CD4-positive, alpha-beta T cell treated with Interleukin-6 at 100 ng/mL for 8 hours (primary cell): ENCODE measurements at places on chromosomes 1 and 21.
A peak's percentile ranks its signal among the peaks of the same experiment; 100 is the strongest.

GRCh38 chr1:32693455-32694174, 9.0 kb downstream of the SYNC start:
- DNase-seq, result no peak

DNA sequence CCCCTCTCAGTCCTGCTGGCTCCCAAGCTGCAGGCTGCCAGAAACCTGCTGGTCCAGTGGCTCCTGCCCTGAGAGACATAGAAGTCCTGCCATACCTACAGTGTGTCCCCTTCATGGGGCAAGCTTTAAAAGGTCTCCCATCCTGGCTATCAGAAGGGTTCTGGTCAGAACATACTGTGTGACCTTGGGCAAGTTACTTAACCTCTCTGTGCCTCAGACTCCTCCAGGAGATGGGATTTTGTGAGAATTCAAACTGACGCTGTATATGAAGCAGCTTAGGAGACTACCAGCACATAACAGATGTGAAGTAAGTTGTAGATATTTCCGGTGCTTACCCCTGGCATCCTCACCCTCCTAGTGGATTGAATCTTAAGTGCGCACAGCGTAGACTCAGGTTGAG, 8.7 kb upstream of the GJB5 start:
- DNase-seq, result no peak

GRCh38 chr1:167676916-167677848, 44.6 kb upstream of the MPZL1 start:
- DNase-seq, result no peak

GRCh38 chr1:118340928-118341910, 156.2 kb upstream of the SPAG17 start:
- no peak for DNase-seq

GRCh38 chr1:180156201-180156600, 1.5 kb downstream of the QSOX1 start:
- DNase-seq, result no peak

DNA sequence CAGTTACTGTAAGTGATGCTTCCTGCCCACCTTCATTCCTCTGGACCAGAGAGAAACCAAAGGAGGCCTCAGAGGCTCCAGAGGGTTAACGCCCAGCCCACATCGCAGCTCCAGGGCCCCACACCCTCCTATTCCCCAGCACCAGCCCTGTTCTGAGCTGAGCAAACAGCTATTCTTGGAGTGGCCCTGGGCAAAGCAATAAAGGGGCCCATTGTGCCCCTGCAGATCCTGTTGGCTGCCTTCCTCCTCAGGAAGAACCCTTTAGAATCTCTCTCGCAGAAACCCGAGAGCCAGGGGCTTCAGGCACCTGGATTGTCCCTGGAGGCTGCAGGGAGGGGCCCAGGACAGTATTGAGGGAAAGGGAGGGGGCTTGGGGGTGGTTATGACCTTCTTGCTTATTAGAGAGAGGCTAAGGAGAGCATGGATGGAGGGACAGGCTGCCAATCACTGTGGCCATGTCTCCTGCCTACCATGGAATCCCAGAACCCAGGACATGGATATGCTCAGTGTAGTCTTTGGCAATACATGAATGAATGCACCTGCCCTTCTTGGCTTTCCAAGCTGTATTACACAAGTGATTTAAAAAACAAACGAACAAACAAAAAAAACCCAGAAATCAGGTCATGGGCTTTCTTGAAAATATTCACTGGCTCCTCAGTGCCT, 9.2 kb downstream of the PADI2 start:
- no peak for DNase-seq

- DNase-seq, result no peak
These were observed 4.9 kb upstream of the COL6A2 start for GRCh38 chr21:46092811-46093667.

DNA sequence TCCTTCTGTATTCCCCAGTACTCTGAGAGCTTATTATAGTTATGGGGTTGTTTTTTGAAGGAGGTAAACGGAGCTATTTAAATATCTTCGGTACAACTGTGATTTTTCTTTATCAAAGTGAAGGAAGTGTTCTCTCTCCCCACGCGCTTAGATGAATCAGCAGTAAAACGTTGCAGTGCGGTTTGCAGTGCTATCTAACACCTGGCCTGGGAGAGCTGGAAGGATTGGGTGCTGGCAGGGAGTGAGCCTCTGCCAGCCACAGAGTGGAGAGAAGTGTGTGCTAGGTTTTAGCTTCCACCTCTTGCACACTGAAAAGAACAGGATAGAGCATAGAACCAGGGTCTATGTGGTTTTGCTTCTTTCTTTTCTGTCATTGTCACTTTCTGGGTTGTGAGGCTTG, 165.9 kb downstream of the SDCCAG8 start:
- DNase-seq, result peak; percentile 21

DNA sequence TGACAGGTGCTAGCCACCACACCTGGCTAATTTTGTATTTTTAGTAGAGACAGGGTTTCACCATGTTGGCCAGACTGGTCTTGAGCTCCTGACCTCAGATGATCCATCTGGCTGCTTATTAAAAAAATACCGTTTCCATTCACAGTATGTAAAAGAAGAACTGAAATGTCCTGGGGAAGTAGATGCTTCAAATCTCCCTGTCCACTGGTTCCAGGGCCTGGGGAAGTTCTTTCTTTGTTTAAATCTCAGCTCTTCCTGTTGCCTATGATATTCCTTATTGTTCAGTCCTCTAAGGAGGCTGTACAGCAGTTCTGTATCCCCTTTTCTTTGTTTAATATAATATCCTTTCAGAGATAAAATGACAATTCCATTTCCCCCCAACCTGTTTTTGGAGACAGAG, 47.4 kb downstream of the ZMYM1 start:
- DNase-seq, result no peak

DNA sequence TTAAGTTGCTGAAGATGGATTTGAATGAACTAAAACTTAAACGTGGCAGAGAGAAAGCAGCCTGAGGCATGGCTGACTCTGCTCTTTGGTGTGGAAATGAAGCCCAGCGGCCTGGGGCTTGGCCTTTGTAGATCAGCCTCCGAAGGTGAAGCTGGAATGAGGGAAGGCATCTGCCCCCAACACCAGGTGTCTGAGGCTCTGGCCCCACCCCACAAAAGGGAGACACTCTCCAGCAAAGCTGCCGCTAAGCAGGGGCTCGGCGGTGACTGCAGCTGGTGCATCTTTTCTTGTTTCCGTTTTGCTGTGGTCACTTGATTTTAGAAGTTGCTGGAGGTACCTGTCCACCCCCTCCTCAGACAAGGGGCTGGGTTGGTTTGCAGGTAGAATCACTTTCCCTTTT, 38.2 kb upstream of the NID1 start:
- no peak for DNase-seq

DNA sequence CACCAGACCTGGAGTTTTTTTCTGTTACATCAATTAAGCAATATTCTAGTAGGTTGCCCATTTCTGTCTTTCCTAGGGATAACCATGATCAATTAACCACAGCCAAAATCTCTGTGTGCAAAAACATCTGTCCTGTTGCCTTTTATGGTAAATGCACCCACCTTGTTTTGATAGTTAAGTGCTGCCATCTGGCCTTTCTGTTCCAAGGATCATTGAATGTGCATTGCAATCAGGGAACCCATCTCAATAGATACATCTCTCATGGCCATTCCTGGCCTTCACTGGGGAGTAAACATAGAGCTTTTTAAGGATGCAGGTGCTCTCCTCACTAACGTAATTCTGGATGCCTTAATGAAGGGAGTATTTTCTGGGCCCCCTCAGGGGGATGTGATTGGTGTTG, 111.8 kb upstream of the KIAA1614 start:
- no peak for DNase-seq
